ENCODE measurements at places on chromosomes 11 and 22.

DNA sequence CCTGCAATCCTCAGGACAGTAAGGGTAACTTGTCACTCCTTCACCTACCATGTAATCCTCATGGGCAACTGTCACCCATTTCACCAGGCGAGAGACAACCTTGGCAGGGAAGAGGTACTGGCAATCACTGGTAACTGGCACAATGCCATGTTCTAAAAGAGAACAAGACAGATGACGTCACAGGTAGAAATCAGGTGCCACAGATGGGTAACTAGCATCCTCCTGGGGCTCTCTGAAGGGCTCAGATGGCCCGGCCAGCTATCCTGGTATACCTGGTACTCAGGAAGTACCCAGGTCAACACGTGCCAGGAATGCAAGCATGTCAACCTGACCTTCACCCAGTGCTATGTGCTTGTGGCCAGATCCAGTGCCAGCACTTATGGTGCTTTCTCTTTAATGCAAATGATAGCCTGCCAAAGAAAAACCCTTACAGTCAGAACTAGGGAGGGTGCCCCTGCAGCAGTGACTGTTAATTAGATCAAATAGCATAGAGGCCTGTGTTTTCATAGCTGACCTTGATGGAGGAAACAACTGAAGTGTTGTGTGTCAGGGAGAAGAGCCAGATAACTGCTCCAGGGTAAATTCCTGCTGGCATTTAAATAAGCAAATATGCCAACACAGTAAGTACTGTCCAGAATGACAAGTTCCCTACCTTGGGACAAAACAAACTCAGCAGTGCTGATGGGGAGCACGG, 36.2 kb downstream of the THOC5 start:
- no peak for DNase-seq

GRCh38 chr22:49290711-49291110, 537.0 kb downstream of the BRD1 start:
- DNase-seq: no peak

- DNase-seq: no peak
Measured at GRCh38 chr11:41382927-41383326, 76.5 kb downstream of the LRRC4C start.

- no peak for DNase-seq
Measured at GRCh38 chr11:128481135-128481534, 106.2 kb downstream of the ETS1 start.

- no peak for DNase-seq
Measured at GRCh38 chr22:43493297-43493696, 81.5 kb downstream of the MPPED1 start.

DNA sequence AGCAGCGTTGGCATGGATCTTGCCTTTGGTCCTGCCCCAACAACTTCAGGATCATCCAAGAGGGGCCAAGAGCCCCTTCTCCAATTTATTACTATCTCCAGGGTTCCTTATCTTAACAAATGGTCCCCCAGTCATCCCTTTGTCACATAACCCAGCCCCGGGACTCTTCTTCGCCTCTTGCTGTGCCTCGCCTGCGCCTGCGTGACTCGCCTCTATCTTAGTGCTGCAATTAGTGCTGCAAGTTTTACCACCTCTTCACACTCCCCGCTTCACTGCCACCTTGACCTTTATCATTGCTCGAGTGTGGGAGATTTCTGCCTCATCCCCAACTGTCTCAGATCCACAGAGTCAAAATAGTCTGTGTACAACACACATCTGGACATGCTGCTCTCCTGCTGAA, 4.0 kb upstream of the IGSF22 start:
- no peak for DNase-seq

- DNase-seq: no peak
Measured at GRCh38 chr11:17414317-17414737, 25.9 kb upstream of the KCNJ11 start.

GRCh38 chr11:47047972-47048371, 111.4 kb downstream of the CSTPP1 start:
- no peak for DNase-seq

DNA sequence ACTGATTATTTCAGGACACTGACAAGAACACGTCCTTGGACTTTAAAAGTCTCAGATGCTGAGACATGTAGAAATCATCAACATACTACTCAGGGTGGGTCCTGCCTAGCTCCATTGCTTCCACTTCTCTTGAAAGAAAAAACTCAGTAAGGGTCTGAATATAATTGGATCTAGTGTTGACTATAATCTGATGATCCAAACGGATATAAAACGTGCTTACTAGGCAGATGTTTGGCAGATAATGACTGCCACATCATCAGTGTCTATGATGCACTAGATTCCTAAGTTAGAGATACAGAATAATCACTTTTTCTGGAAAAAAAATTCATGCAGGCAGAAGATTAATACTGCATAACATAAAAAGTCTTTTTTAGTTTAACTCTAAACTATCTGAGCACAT, 21.6 kb downstream of the GUCY1A2 start:
- DNase-seq: no peak

- no peak for DNase-seq
Measured at GRCh38 chr22:35564975-35565867, 24.6 kb downstream of the RASD2 start.

DNA sequence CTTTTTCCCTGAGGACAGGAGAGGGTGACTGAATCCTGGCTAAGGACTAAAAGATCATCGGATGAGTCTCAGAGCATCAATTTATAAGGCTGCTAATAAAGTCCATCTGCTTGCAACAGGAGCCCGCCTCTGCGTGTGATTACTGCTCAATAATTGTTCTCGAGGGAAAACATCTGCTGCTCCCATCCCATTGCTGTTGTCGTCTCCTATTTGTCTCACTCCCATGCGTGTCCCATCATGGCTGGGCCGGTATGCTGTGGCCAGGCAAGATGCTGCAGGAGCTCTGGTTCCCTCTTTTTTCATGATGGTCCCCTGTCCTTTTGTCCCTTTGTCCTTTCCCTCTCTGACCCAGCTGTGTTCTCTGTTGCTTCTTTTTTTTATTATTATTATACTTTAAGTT, 121.2 kb downstream of the SPATA19 start:
- DNase-seq: no peak

GRCh38 chr11:128697645-128698174, 3.8 kb downstream of the FLI1 start:
- DNase-seq: no peak

DNA sequence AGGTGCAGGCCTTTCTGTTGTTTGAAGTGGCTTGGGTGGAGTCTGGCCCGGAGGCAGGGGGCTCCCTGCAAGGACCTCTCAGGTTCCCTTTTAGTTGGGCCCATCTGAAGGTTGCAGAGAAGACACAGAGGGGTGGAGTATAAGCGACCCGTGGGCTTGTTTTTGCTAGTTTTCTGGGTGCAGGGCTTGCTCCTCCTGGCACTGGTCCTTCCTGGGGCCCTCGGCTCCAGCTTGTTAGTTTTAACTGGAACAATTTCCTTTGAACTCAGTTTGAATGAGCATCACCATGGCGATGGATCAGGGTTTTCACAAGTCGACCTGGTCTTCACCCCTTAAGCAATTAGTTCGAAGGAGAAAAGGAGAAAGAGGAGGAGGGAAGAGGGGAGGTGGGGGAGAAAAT, 28.5 kb upstream of the OAF start:
- no peak for DNase-seq

DNA sequence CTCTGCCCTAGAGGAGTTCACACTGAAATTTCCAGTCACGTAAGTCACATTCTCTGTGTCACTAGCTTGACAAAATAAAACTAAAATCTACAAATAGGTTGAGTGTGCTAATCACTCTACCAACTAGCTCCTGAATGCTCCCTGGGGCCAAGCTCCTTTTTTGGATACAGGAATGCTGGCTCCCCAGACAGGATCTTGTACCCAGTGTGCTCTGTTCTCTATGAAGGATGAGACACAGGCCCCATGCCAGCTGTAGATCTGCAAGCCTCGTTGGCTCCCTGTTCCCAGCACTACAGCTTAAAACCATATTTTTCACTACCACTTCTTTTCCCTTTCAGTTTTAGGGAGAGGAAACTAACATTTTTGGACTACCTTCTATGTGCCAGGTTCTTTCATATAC, 3.7 kb upstream of the IPO7 start:
- no peak for DNase-seq

DNA sequence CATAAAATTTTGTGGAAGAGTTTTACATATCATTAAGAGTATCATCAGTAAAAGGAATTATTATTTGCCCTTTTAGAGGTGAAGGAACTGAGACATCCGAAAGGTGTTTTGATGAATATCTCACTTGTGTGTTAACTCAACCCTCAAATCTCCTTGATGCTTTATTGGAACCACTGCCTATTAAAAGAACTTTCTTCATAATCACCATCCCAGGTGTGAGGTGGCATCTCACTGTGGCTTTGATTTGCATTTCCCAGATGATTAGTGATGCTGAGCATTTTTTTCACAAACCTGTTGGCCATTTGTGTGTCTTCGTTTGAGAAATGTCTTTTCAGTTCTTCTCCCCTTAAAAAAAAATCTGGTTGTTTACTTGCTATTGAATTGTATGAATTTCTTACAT, 134.0 kb upstream of the SYN3 start:
- DNase-seq: no peak

GRCh38 chr11:15175831-15176230, 61.1 kb downstream of the INSC start:
- no peak for DNase-seq

GRCh38 chr11:12461516-12461915, 84.1 kb downstream of the PARVA start:
- no peak for DNase-seq

DNA sequence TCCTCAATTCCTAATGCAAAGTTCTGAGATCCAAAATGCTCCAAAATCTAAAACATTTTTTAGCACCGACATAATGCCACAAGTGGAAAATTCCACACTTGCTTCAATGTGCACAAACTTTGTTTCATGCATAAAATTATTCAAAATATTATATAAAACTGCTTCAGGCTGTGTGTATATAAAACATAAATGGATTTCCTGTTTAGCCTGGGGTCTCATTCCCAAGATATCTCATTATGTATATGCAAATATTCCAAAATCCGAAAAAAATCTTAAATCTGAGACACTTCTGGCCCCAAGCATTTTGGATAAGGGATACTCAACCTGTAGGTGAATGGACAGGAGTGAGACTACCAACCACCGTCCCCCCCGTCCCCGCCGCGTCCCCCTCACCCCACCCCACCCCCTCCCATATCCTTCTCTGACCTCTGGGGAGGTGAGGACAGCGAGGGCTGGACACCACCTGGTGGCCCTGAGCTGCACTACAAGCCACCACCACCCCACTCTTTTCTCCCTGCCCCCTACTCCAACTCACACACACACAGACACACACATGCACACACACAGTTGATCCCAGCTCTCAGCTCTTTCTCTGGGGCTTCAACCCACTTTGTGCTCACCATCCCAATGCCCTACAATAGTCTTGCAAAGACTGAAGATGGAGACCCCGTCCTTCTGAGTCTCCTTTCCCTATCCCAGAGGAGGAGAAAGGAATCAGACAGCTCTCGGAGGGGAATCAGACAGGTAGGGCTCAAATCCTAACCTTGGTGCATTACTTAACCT, 101.0 kb downstream of the PDE2A start:
- no peak for DNase-seq

DNA sequence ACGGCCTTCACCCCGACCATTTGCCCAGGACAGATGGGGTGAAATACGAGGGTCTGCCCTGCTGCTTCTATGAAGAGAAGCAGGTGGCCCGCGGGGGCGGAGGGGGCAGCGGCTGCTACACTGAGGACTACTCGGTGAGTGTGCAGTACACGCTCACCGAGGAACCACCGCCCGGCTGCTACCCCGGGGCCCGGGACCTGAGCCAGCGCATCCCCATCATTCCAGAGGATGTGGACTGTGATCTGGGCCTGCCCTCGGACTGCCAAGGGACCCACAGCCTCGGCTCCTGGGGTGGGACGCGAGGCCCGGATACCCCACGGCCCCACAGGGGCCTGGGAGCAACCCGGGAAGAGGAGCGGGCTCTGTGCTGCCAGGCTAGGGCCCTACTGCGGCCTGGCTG, 11.2 kb downstream of the C22orf31 start:
- no peak for DNase-seq

GRCh38 chr11:64400102-64400501, 41.1 kb downstream of the RPS6KA4 start:
- no peak for DNase-seq

Measured in stimulated activated CD8-positive, alpha-beta memory T cell treated with anti-CD3 and anti-CD28 coated beads, Interleukin-7, amount 100 ng/mL, for 24 hours (primary cell).